Fibroblast of villous mesenchyme (primary cell): ENCODE measurements at places on chromosomes 6 and 20. TPM values are rescaled to one million over a fixed set of nuclear protein-coding genes. Genes with fewer than 3 reads are reported as not detected.

Gene MYO6
- total RNA-seq, result 14.2 and 15.1 TPM in 2 replicates

Gene GPR6
- not detected in 2 replicates for total RNA-seq

Gene GSTA3
- total RNA-seq, result not detected in 2 replicates

Gene COX4I2
- total RNA-seq, result not detected in 2 replicates

Gene HLA-DRB5
- not detected in 2 replicates for total RNA-seq

Gene PROKR2
- total RNA-seq, result not detected in 2 replicates

DNA sequence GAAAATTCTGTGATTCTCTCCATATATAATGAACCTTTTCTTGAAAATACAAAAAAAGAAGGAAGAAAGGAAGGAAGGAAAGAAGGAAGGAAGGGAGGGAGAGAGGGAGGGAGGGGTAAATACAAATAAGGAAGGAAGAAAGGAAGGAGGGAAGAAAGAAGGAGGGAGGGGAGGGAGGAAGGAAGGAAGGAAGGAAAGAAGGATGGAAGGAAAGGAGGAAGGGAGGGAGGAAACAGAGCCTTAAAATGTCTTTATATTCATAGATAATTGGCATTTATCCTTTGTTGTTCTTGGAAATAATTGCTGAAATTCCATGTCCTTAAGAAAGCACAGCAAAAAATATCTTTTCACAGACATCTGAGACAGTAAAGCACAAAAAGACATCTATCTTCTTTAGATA is 40.3 kb downstream of the SAMD3 start:
- DNase-seq, result no peak

GRCh38 chr6:30171677-30172471 is 8.5 kb downstream of the TRIM15 start:
- peak; percentile 39 for DNase-seq

GRCh38 chr20:51899674-51900073 is 97.4 kb upstream of the SALL4 start:
- no peak for DNase-seq

DNA sequence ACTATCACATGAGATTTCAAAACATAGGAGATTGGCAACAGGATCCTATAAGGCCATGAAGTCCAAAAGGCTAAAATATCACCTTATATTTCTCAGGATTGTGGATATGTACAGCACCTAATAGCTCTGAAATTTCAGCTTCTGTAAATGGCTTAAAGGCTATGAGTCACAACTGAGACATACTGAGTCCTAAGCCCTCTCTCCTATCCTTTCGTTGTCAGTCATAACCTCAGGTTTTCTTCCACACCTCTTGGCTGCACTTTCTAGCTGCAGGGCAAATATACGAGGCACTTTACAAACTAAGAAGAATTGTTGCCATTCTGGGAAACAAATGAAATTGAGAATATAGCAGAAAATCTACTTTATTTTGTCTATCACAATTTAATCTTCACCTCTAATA is 969.9 kb upstream of the EPHA7 start:
- DNase-seq, result no peak

- peak; percentile 44 for DNase-seq
Observed at GRCh38 chr20:4230651-4231050, 215.3 kb upstream of the RNF24 start.
